ENCODE measurements at places on chromosomes 6 and 20.
A peak's percentile ranks its signal among the peaks of the same experiment; 100 is the strongest.

GRCh38 chr20:49432550-49432949 lies 49.9 kb downstream of the KCNB1 start:
- DNase-seq = no peak

DNA sequence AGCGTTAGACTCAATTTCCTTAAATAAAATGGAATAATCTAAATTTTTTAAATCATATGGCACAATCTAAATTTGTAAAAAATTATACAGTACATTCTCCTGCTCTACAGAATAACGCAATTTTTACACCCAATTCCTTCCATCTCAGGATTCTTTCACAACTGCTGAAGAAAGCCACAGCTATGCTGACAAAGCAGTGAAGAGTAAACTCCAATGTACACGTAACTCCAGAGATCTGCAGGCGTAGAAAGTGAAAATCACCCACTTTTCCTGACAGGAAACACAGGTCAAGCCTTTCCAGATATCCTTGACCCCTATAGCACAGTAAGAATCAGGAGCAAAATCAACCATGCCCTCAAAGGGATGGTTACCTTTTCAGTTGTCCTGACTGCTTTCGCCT lies 27.4 kb downstream of the EPHA7 start:
- DNase-seq = no peak

DNA sequence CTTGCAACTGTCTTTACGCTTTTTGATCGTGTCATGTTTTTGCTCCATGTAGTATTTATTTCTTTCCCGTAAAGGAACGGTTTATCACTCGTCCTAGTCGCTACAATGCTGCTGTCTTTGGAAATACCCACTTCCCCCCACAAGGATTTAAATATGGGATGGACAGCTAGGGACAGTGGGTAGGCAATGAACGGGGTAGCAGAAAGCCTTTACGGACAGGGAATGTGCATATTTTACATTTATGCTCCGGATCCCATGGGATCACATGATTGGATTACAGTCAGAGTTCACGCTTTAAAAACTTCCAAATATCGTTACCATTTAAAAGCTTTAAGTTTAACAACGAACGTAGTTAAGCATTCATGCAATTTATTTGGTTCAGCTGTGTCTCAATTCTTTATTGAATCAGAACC lies 1.2 kb downstream of the HIVEP1 start:
- DNase-seq = no peak

DNA sequence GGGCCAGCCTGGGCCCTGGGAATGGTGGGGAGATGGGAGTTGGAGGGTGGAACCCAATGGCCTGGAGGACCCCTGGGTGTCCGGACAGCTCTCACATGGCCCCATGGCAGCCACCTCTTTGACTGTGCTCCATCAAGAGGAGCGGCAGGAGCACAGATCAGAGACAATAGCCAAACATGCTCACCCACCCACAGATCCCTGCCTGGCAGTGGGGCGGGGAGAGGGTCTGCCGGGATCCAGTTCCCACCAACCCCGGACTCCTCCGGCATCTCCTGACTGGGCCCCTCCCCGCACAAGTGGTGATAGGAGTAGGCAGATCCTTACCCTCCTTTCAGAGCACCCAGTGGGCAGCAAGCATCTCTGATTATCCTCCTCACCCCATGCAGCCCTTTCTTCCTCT lies 31.9 kb upstream of the MRPS18A start:
- DNase-seq = no peak

DNA sequence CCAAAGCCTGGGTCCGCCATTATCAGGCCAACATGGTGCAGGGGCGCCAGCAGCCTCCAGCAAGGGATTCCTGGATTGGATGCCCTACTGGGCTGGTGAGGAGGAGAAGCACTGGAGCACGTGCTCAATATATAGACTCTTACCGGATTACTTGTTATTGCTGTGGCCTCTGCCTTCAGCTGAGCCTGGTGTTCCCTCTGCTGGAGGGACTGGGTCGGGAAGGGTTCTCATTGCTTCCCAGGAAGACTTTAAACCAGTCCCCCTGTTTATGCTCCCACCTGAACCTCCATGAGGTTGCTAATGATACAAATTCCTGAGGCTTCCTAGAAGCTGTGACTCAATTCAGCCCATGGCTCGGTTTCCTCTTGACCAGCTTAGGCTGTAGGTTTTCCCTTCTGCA lies 186.7 kb upstream of the ARID1B start:
- DNase-seq = no peak

GRCh38 chr6:67698534-67698933 lies 936.5 kb upstream of the ADGRB3 start:
- no peak for DNase-seq

GRCh38 chr20:38036366-38036765 lies 2.8 kb downstream of the RPRD1B start:
- DNase-seq = no peak

DNA sequence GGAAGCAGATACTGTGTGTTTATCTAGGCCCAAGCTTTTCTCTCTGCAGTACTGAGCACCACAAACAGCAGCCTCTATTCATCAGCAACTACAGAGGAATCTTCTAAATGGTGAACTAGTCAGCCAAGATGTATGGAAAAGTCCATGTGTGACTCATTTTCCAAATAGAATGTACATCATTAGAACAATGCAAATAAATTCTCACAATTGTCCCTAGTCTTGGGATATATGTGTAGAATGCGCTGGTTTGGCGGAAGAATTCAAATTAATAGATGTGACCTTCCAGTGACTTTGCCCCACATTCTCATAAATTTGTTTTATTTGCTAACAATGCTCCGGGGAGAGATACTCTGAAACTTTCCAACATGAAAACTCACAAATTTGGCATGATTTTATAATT lies 436.2 kb downstream of the CBLN4 start:
- peak; percentile 44 for DNase-seq

GRCh38 chr6:21246075-21246474 lies 347.5 kb upstream of the SOX4 start:
- no peak for DNase-seq

DNA sequence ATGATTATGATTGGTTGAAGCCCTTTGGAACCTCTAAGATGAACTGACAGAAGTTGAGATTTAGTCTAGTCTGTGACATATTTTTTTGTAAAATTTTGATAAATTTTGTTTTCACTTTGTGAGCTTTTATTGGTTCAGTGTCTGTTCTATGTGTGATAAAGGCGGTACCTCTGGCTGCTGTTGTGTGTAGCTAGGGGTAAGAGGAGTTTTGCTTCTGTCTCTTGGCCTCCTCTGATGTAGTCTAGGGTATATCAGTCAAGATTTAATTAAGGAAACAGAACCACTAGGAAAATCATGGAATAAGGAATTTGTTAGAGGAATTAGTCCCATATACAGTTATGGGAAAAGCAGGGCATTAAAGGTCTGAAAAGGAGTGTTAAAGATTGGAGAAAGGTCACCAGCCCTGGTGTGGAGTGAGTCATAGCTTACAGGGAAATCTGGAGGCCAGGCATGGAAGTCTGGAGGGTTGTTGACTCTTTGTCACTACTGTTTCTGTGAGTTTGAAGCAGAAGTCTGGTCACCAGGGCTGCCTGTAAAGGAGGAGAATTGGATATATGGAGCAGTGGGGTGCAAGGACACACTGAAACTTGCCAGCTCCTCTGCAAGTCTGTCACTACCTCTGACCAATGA lies 28.5 kb downstream of the CDC5L start:
- no peak for DNase-seq

- DNase-seq = no peak
Measured at GRCh38 chr6:150881911-150882481, 16.5 kb downstream of the MTHFD1L start.

- DNase-seq = no peak
Measured at GRCh38 chr6:83792846-83793245, 60.3 kb upstream of the RIPPLY2 start.

GRCh38 chr20:47540443-47541354 lies 39.0 kb downstream of the NCOA3 start:
- no peak for DNase-seq

GRCh38 chr6:124066946-124067552 lies 263.4 kb downstream of the NKAIN2 start:
- DNase-seq = no peak

- DNase-seq = no peak
Measured at GRCh38 chr20:44615876-44616603, 33.7 kb downstream of the PKIG start.

DNA sequence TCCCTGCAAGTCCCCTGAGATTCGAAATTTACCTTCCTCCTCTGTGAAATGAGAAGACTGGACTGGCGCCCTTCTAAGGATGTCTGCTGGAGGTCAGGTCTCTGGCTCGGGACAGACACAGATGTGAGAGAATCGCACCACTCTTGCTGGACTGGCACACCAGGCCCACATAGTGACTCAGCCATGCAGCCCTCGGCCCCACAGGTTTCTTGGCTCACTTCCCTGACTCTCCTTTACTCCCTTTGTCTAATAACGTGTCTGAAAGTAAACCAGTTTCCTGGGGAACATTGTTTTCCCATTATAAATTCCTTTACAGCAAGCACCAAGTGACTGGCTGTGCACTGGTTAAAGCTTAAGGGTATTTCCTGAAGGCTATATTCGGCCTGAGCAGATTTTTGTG lies 106.7 kb upstream of the PLEKHG1 start:
- no peak for DNase-seq

- no peak for DNase-seq
Measured at GRCh38 chr20:11807054-11808048, 110.3 kb upstream of the BTBD3 start.

DNA sequence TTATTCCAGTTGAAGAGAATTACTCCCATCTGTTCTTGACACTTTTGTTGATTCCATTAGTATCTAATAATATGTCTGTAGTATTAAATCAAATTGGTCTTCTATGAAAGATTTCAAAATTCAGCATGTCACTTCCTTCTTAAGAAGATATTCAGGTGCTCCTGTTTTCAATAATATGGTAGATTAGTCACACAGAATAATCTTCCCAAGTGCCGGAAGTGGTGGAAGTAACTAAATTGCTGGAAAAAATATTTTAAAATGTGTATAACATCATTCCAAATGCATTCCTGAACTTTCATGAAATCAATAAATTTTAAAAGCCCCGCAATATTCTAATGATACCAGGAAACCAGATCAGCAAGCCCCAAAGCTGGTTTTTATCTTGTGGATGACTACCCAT lies 281.3 kb downstream of the EPM2A start:
- no peak for DNase-seq

DNA sequence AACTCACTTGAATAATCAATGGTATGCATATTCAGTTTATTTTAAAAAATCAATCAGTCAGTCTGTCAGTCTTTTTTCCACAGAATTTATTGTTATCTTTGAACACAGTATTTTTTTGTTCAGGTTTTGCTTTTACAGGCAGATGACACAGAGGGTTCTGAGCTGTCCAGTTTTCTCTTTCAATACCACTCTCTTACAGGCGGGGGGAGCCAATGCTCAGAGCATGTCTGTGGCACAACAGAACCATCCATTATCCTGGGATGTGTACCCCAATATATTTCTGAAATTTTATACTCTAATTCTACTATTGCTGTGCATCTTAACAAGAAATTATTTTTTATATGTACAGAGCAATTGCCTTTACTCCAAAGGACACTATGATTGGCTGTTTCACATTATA lies 21.2 kb downstream of the ROS1 start:
- no peak for DNase-seq

DNA sequence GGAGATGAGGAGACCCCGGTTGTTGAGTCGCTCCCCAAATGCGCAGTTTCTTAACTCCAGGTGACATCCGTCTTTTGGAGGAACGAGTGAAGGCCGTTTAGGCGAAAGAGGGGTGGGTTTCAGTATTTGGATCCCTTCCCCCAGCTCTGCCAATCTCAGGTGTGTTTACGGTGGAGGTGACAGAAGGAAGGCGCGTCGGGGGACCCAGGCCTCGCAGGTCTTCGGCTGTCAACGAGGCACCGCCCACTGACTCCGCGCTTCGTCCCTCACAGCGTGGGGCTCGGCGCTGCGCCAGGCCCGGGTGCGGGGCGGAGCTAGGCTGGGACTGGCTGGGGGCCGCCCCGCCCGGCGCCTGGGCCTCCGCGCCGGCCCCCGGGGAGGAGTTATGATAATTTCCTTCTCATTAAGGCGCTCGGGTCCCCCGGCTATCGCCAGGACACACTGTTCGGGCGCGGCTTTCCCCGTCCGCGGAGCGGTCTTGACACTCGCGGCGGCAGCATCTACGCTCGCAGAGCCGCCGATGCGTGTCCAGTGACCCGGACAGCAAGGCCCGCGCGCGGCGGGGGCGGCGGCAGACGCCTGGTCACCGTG lies at the start of gene TFAP2C:
TSS of gene TFAP2C (plus strand) at position 434 of the 591 bp plus-strand sequence. CDS start 239 bp downstream, outside the sequence.
- no peak for DNase-seq

DNA sequence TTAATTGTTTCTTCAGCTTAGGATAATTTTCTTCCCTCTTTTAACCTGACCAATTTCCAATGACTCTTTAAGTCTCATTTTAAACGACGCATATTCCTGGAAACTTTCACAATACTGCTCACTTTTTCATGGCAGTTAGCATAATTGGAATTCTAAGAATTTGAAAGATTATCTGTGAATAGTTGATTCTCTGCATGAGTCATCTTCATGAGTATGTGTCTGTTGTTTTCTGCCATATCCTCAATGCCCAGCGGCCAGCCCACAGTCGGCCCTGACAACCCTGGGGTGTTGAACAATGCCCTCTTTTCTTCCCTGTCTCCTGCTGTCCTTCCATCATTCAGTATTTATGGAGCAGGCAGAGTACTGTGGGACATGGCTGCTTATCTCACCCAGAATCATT lies 554.2 kb downstream of the CDH26 start:
- DNase-seq = no peak

DNA sequence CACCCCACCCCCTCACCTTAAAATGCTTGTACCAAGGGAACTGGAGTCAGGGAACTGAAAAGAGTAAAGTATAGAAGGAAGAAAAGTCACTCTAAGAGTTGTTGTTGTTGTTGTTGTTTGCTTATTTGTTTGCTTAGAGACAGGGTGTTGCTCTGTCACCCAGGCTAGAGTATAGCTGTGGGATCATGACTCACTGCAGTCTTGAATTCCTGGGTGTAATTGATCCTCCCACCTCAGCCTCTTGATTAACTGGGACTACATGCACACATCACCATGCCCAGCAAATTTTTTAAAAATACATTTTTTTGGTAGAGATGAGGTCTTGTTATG lies 681.6 kb upstream of the GJE1 start:
- no peak for DNase-seq

DNA sequence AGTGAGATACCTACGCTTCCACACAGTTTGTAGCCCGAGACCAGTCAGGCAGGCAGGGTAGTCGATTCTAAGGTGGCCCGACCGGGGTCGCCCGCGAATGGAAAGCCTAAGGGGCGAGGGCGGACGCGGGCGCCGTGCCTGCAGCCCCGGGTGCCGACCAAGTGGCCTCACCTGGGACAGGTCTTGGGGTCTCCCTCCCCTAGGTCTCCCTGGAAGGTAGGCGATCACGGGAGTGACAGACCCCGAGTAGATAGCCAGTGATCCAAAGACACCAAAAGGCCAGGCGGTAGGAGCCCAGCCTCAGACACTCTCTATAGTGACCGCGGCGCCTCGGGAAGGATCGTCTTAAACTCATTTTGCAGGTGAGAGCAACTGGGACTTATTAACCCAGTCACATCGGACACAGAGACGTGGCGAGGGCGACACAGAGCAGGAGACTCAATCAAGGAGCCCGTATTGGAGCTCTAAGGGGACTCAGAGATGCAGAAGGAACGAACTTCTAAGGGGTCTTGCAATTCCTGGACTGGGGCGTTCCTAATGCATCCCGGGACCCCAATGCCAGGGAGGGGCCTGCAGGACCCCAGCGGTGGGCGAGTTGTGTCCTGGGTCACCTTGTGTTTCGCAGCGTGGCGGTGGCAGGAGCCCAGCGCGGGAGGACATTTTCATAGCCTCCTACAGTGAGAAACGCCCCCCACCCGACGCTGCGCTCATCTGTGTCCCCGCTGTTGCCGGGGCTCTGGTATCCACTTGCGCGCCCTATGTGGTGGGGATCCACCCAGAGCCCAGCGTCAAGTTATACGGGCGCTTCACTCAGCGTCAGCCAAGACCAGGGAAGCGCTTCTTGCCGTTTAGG lies 2.1 kb upstream of the VSX1 start:
- DNase-seq = no peak
